ENCODE measurements at places on chromosomes 6 and 20.

- DNase-seq = no peak
These were observed 103.3 kb upstream of the PLN start for GRCh38 chr6:118444796-118445195.

GRCh38 chr6:109397020-109397419 lies 14.8 kb upstream of the CD164 start:
- no peak for DNase-seq

- no peak for DNase-seq
These were observed at the start of gene CALHM5 for GRCh38 chr6:116511424-116512110. Gene CALHM5 (plus strand): TSS chr6:116511639. CDS start chr6:116511697, 58 bp downstream.

- DNase-seq = peak; percentile 8
These were observed 10.5 kb upstream of the ZNF334 start for GRCh38 chr20:46523696-46524328.

GRCh38 chr20:57831326-57831992 lies 121.6 kb upstream of the PMEPA1 start:
- DNase-seq = no peak

DNA sequence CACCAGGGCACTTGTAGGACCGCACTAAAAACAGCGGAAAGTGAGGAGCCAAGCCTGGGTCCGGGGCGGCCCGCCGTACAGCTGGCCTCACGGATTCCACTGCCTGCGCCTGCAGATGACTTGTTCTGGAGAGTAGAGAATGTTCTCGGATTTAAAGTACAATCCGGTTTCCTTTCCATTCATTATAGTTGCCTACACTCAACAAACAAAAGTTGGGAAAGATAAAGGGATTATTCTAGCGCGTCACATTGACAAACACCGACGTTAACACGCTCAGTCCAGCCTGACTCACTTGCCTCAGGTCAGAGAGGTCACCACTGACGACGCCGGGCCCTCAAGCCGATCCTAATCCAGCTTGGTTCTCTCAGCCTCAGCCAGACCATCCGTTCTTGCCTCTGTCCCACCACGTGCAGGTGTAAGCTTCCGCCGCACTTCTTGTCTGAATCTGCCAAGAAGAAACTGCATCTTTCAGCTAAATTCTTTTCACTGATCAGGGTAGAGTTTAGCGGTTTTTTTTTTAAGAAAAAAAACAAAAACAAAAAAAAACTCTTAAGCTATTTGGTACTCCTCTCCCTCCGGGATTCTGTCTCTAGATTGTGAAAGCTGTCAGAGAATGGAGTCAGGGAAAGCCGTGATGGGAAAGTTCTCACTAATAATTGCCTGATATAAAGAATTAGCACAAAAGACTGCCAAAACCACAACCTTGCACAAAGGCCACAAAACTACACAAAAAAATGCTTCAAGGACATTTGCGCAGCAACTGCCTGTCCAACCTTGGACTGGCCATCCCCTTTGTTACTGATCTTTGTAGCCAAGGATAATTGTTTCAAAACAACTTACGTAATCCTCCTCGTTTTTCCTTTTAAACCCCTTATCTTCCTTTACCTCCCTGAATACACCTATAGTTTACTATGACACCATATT lies 1.1 kb upstream of the PHF10 start:
- DNase-seq = no peak

- DNase-seq = no peak
These were observed 10.2 kb upstream of the DNAJC5 start for GRCh38 chr20:63884506-63885263.

- no peak for DNase-seq
These were observed 81.6 kb upstream of the KHDRBS2 start for GRCh38 chr6:62367601-62368000.

DNA sequence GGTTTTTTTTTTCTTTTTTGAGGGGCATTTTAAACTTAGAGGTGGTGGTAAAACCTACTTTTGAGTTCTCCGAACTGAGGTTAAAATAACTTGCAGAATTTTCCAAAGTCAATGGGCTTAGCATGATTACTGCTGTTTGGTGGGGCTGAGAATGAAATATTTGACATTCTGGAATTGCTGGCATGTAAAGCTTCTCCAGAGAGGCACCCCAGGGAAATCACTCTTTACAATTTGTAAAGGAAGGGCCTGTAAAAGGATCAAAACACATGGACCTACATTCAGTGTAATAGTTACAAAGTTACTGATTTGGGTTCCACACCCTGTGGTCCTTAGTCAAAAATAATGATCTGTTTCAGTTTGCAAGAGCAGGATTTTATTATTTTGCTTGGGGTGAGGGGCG lies 5.5 kb downstream of the FAM217B start:
- no peak for DNase-seq

DNA sequence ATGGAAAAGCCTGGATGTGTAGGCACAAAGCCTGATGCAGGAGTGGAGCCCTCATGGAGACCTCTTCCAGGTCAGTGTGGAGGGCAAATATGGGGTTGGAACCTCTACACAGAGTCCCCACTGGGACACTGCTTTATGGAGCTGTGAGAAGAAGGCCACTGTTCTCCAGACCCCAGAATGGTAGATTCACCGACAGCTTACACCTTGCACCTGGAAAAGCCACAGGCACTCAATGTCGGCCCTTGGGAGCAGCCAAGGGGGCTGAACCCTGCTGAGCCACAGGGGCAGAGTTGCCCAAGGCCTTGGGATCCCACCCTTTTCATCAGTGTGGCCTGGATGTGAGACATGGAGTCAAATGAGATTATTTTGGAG lies 24.9 kb downstream of the NCR2 start:
- DNase-seq = no peak

DNA sequence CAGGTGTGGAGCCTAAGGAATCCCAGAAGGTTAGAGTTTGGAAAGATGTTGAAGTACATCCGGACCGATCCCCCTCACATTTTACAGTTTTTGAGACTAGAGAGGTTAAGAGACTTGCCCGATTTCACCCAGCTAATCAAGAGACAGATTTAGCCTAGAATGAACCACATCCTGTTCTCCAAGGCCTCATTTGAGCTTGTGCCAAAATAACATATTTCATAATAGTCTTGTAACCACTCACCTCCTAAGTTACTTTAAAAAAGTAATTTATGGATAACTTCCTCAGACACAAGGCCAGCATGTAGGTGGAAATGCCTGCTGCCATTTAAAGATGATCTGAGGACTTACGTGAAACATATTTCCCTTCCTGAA lies 39.8 kb upstream of the ARHGAP18 start:
- DNase-seq = peak; percentile 86

DNA sequence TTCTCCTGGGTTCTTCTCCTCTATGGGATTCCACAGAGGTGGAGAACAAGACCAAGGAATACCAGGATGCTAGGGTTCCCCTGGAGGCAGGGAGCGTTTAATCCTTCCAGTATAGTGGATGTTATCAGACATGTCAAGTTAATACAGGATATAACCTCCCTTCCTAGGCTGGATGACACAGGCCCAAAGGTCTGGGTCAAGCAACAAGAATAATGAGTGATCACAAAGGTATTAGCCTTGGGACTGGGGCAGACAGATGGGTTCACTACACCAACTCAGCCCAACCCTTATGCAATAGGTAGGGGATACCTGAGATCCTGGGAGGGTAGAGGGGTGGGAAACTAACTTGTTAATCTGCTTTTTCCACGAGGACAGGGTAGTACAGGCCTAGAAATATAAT lies 690.3 kb downstream of the HTR1B start:
- no peak for DNase-seq

- no peak for DNase-seq
These were observed 3.3 kb downstream of the GPLD1 start for GRCh38 chr6:24486065-24486464.

- no peak for DNase-seq
These were observed 117.6 kb downstream of the EPB41L2 start for GRCh38 chr6:130945401-130945919.

DNA sequence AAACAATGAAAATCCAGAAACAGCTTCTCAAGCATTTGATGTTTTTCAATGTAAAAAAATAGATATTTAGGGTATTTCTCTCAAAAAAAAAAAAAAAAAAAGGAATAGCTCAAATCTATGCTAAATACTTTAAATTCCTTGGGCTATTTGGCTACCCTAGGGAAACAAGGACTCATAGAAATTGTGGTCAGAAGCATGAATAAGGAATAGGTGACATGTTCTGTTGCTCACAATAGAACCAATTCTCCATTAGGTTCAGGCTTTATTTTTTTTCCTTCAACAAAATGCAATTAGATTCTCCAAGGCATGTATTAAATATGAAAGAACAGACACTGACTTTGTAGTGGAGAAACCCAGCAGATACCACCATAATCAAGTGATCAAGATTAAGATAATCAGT lies 904.3 kb upstream of the FLRT3 start:
- no peak for DNase-seq

- DNase-seq = no peak
These were observed 100.6 kb downstream of the HIVEP1 start for GRCh38 chr6:12112540-12113189.

DNA sequence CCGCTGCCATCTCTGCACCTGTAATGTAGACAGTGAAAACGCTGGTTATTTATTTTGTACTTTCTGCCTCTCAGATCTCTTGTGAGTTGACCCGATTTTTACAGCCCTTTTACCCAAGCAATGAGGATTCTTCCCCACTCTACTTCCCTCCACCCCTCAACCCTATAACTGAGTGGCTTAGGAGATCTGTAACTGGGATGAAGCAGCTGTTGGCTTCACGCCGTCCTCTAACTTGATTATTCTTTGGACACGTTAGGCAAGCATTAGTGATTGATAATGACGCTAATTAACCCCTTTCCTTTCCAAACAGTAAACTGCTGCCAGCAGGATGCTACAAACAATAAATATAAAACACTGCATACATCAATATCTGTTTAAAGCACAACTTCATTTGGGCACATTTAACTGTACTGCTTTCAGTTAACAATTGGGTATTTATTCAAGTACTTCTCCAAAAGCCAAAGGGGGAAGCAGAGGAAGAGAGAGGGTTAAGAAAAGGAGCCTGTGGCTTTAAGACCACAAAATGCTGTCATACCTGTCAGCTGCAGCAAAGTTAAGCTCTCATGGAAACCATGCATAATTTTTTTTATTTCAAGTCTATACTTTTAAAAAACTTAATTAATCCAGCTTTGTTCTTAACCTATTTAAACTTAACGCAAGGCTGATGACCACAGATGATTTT lies 21.2 kb downstream of the TFAP2A start:
- DNase-seq = no peak

DNA sequence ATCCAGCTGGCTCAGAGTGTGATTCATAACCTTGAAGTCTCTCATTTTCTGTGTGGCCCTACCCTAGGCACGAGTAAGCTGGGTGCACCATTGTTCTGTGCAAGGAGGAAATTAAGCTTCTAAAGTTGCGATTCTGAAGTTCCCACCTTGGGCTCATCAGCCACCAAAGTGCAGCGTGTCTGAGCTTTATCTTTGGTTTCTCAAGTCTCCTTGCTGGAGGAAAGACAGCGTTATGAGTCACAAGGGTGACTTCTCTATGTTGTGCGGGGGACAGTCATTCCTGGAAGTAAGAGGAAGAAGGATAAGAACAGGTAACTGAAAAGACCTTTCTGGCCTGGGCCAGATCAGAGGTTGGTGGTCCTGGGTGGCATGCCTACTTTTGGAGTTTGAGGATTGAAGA lies 16.8 kb downstream of the MRAP2 start:
- no peak for DNase-seq

- DNase-seq = peak; percentile 42
These were observed 25.3 kb upstream of the KIAA1586 start for GRCh38 chr6:57021086-57021720.

DNA sequence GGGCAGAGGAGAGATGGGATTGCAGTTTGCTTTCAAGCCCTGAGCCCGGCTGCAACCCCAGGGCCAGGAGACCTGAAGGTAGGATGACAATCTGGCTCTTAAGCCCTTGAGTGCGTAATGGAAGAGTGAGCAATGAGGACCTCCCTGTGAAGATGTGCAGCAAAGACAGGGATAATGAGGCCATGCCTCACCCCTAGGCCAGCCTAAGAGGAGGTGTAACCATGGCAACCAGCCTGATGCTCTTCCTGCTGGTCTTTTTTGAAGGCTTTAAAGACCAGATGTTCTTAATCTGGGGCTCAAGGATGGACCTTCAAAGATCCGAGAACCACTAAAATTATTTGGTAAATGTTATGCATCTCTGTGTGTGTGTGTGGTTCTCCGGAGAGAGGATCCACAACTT lies 8.2 kb downstream of the ARHGAP40 start:
- DNase-seq = no peak

DNA sequence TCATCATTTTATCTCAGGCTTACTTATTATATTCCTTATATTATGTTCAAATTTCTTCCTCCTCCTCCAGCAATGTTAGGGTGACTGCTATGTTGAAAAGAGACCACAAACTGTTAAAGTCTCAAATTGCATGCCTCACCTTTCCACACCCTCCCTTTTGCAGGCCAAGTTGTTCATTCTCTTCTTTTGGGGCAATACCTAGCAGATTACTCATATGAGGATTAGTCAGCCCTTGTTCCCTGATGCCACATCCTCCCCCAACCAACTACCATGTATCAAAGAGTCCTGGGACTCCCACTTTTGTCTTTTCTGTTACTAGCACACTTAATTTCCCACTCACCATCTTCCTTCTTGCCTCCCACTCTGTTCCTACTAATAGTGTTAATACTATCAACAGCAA lies 434.7 kb downstream of the BCKDHB start:
- DNase-seq = no peak

- DNase-seq = no peak
These were observed 401.1 kb upstream of the ARID1B start for GRCh38 chr6:156376091-156376490.

- DNase-seq = no peak
These were observed 5.3 kb downstream of the KCNB1 start for GRCh38 chr20:49477200-49477599.

- DNase-seq = no peak
These were observed 78.7 kb upstream of the PHACTR3 start for GRCh38 chr20:59525500-59526241.

DNA sequence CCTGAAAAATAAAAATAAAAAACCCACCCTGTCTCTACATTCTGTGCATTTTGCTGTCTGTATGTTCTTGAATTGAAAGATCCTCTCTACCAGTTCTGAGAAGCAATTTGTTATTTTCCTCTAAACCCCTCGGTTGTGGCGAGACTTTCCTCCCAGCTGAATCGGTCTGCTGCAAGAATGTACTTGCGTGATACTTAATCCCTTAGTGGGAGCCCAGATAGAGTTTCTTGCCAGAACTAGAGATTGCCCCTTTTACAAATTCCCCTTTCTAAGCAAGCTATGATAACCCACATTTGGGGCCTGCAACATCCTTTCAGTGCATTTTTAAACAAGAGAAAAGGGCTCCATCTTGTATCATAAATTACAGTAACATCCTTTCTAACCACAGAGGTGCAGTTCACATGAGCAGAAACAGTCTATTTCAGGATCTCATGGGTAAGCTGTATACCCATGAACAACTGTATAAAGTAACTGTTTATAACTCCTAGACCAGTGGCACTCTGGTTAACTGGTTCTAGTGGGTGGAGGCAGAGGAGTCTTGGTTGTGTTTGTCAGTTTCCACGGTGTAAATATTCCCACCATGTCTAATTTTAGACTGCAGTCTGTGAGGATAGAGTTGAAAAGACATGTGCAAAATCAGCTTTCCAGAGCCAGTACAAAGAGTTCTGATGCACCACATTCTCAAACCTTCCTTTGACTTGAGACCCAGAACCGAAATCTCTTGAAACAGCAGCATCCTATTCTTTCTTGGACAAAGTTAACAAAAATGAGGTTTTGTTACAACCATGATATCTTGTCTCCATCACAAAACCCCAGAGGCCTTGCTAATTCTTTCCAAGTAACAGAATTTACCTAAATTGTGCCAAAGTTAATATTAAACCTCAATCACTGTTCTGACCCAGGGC lies 113.1 kb upstream of the ZNF217 start:
- DNase-seq = peak; percentile 42
